Cardiac muscle cell (in vitro differentiated cells and primary cell): ENCODE measurements at places on chromosomes 1 and 21. TPM values are rescaled to one million over a fixed set of nuclear protein-coding genes. Genes with fewer than 3 reads are reported as not detected.

Gene CCDC24
- polyA plus RNA-seq: 27.9 and 29.7 TPM in 2 replicates

DNA sequence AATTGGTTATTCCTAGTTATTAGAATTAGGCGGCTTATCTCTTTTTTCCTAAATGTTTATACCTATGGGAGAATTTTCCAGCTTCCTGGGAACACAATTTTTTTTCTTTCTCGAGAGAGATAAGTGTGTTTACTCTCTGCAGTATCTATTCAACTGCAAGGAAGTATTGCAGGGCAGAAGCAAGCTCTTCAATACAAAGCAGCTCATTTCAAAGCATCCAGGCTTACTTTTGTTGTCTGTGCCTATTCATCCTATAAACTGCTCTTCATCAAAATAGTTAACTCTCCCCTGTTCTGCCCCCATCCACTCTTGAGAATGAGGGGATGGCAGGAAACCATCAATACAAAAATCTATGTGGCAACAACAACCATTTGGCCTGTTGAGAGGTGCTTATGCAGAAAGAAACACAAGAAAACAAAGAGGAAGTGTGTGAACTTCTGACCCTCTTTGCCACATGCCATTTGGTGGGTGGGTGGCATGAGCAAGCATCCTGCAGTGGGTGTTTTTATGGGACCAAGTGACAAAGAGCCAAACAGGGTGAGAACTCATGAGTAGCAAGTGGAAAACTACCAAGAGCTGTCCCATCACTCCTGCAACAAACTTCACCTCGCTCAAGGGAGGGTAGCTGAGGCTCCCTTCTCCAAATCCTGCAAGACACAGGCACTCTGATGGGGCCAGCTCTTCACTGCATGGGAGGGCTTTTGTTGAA, 50.6 kb upstream of the MRPS6 start:
- H3K36me3 ChIP-seq: no peaks in the 10 kb centered on the region
- H3K4me1 ChIP-seq: peaks cover 26% of the 10 kb centered on the region
- no peak overlapping the region for H3K4me3 ChIP-seq
- H3K27me3 ChIP-seq: no peaks in the 10 kb centered on the region
- H3K27ac ChIP-seq: peak overlapping the region; percentile 75

Gene SLC26A9
- polyA plus RNA-seq: 2.8 and 4.0 TPM in 2 replicates

Gene ORC1
- 3.4 and 4.6 TPM in 2 replicates for polyA plus RNA-seq

- no peak overlapping the region for H3K4me3 ChIP-seq
- H3K4me1 ChIP-seq: peaks cover 25% of the 10 kb centered on the region
- no peaks in the 10 kb centered on the region for H3K36me3 ChIP-seq
- no peaks in the 10 kb centered on the region for H3K27me3 ChIP-seq
Measured at GRCh38 chr1:165896277-165896676, 68.9 kb downstream of the UCK2 start.

- no peaks in the 10 kb centered on the region for H3K27me3 ChIP-seq
- H3K27ac ChIP-seq: no peak overlapping the region
- peaks cover 5% of the 10 kb centered on the region for H3K36me3 ChIP-seq
- DNase-seq: no peak
- H3K4me3 ChIP-seq: no peak overlapping the region
- H3K4me1 ChIP-seq: peaks cover 11% of the 10 kb centered on the region
Measured at GRCh38 chr1:183936791-183937190, 100.7 kb downstream of the COLGALT2 start.

GRCh38 chr1:47725511-47725991, 271.6 kb downstream of the TRABD2B start:
- H3K27ac ChIP-seq: no peak overlapping the region
- H3K4me3 ChIP-seq: peak overlapping the region; percentile 1
- peaks cover 3% of the 10 kb centered on the region for H3K4me1 ChIP-seq
- H3K27me3 ChIP-seq: peaks cover 83% of the 10 kb centered on the region
- no peaks in the 10 kb centered on the region for H3K36me3 ChIP-seq

Gene KLHDC9
- polyA plus RNA-seq: 41.2 and 48.7 TPM in 2 replicates

GRCh38 chr1:198903203-198903602, 264.4 kb downstream of the PTPRC start:
- no peaks in the 10 kb centered on the region for H3K36me3 ChIP-seq
- no peaks in the 10 kb centered on the region for H3K4me1 ChIP-seq
- no peak overlapping the region for H3K4me3 ChIP-seq
- H3K27ac ChIP-seq: no peak overlapping the region

GRCh38 chr1:167862432-167863076, 51.4 kb downstream of the ADCY10 start:
- no peak overlapping the region for H3K4me3 ChIP-seq
- no peaks in the 10 kb centered on the region for H3K36me3 ChIP-seq
- H3K27me3 ChIP-seq: no peaks in the 10 kb centered on the region
- no peak for DNase-seq
- no peaks in the 10 kb centered on the region for H3K4me1 ChIP-seq
- no peak overlapping the region for H3K27ac ChIP-seq

- peaks cover 14% of the 10 kb centered on the region for H3K4me1 ChIP-seq
- no peaks in the 10 kb centered on the region for H3K27me3 ChIP-seq
- H3K36me3 ChIP-seq: no peaks in the 10 kb centered on the region
- no peak overlapping the region for H3K27ac ChIP-seq
- no peak overlapping the region for H3K4me3 ChIP-seq
- DNase-seq: no peak
Measured at GRCh38 chr1:31976401-31976800, 37.3 kb upstream of the KHDRBS1 start.

DNA sequence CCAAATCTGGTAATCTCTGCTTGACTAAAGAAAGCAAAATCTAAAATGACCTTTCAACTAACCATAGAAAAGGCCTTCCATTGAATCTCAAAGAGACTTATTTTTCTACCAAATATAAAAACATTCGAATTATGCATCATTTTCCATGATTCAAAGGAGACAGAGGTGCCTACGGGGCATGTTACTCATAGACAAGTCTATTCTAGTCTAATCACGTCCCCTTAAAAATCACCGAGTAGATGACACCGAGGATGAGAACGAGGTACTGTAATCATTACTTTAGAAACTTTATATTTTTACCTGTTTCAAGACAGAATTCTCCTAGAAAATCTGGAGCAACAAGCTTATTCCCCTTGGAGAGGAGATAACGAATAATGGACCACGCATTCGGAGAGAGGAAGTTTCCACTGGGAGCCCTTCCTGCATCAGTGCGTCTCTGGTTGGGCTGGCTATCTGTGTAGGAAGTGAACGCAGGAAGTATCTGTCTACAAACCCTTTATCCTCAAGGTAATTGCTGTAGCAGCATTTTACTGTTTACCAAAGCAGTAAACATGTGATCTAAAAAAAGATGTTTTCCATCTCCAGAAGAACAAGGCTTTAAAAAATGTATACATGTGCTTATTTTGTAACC, 9.5 kb downstream of the ERG start:
- no peaks in the 10 kb centered on the region for H3K36me3 ChIP-seq
- DNase-seq: no peak
- no peak overlapping the region for H3K27ac ChIP-seq
- peaks cover 13% of the 10 kb centered on the region for H3K4me1 ChIP-seq
- H3K27me3 ChIP-seq: no peaks in the 10 kb centered on the region

Gene MTR
- polyA plus RNA-seq: 23.9 and 45.9 TPM in 2 replicates

GRCh38 chr1:28779751-28780408, 32.1 kb upstream of the OPRD1 start:
- no peaks in the 10 kb centered on the region for H3K27me3 ChIP-seq
- H3K36me3 ChIP-seq: no peaks in the 10 kb centered on the region
- no peak overlapping the region for H3K4me3 ChIP-seq
- no peak for DNase-seq

- DNase-seq: no peak
- H3K36me3 ChIP-seq: no peaks in the 10 kb centered on the region
- H3K4me3 ChIP-seq: no peak overlapping the region
- no peaks in the 10 kb centered on the region for H3K27me3 ChIP-seq
Measured at GRCh38 chr1:4170548-4171340, 270.7 kb upstream of the C1orf174 start.

- H3K27me3 ChIP-seq: no peaks in the 10 kb centered on the region
- H3K4me1 ChIP-seq: peaks cover 6% of the 10 kb centered on the region
- H3K4me3 ChIP-seq: no peak overlapping the region
Measured at GRCh38 chr1:174996476-174996875, 3.3 kb upstream of the CACYBP start.

GRCh38 chr1:201026234-201026633, 2.7 kb upstream of the KIF21B start:
- H3K4me1 ChIP-seq: peaks cover 7% of the 10 kb centered on the region
- H3K4me3 ChIP-seq: no peak overlapping the region

Gene RGS16
- 0.93 and 2.0 TPM in 2 replicates for polyA plus RNA-seq

Gene SLC45A1
- 0.34 and 0.79 TPM in 2 replicates for polyA plus RNA-seq

GRCh38 chr1:171611306-171611705, 10.7 kb upstream of the MYOCOS start:
- H3K4me3 ChIP-seq: no peak overlapping the region
- H3K27ac ChIP-seq: no peak overlapping the region
- DNase-seq: no peak

DNA sequence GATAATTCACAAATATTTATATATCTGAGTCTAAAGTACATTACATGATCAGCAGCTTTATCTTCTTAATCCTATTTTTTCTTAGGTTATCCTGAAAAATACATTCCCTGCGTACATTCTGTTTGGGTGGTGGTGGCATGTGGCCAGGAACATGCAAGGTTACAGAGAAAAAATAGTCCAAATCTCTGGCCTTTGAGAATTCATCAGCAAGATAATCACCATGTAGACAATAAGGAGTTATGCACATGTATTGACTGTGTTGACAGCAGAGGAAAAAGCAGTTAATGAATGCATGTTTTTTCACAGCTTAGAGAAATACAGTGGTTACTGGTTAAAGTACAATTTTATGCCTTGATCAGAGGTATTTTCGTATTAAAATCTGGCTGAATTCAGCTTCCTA, 49.0 kb downstream of the ABCA4 start:
- H3K27ac ChIP-seq: no peak overlapping the region
- DNase-seq: peak; percentile 58
- H3K4me1 ChIP-seq: no peaks in the 10 kb centered on the region
- H3K27me3 ChIP-seq: no peaks in the 10 kb centered on the region

DNA sequence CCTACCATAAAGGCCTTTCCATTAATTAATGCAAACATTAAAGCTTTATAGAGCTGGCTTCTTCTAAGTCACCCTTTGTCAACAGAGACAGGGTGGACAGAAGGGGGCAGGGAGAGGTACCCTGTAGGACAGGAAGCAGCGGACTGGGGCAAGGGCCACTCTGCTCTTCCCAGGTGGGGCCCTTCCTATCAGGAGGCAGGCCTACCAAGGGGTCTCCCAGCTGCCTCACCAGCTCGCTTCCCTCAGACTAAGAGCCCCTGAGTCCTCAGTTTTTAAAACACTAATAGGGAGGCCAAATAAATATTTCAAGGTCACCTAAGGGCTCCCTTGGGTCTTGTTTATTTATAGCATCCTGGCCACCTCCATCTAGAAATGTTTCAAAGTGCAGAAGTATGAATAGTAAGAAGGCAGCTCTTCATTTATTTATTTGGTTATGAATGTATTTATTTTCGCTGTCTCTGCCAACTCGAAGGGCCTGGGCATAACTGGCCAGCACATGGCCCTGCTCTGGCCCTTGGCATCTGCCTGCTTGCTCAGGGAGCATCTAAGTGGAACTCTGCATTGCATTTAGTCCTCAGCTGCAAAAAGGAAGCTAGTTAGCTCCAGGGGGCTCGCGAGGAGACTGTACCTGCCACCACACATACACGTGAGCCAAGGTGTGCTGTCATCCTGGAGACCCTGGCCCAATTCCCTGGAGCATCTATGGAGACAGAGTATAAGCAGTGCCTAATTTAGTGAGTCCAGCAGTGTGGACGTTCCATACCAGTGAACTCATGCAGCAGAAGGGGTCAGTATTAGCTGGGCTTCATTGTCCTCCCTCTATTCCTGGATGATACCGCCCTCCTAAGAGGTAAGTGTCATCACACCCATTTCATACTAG, 395.1 kb upstream of the VAMP3 start:
- H3K4me3 ChIP-seq: no peak overlapping the region
- H3K4me1 ChIP-seq: peaks cover 30% of the 10 kb centered on the region
- H3K27ac ChIP-seq: no peak overlapping the region
- no peaks in the 10 kb centered on the region for H3K27me3 ChIP-seq
- H3K36me3 ChIP-seq: no peaks in the 10 kb centered on the region
- no peak for DNase-seq

Gene C1orf185
- polyA plus RNA-seq: not detected in 2 replicates

GRCh38 chr21:37800456-37801061, 115.7 kb downstream of the KCNJ6 start:
- no peaks in the 10 kb centered on the region for H3K4me1 ChIP-seq
- no peak overlapping the region for H3K27ac ChIP-seq
- H3K4me3 ChIP-seq: no peak overlapping the region
- H3K36me3 ChIP-seq: no peaks in the 10 kb centered on the region

DNA sequence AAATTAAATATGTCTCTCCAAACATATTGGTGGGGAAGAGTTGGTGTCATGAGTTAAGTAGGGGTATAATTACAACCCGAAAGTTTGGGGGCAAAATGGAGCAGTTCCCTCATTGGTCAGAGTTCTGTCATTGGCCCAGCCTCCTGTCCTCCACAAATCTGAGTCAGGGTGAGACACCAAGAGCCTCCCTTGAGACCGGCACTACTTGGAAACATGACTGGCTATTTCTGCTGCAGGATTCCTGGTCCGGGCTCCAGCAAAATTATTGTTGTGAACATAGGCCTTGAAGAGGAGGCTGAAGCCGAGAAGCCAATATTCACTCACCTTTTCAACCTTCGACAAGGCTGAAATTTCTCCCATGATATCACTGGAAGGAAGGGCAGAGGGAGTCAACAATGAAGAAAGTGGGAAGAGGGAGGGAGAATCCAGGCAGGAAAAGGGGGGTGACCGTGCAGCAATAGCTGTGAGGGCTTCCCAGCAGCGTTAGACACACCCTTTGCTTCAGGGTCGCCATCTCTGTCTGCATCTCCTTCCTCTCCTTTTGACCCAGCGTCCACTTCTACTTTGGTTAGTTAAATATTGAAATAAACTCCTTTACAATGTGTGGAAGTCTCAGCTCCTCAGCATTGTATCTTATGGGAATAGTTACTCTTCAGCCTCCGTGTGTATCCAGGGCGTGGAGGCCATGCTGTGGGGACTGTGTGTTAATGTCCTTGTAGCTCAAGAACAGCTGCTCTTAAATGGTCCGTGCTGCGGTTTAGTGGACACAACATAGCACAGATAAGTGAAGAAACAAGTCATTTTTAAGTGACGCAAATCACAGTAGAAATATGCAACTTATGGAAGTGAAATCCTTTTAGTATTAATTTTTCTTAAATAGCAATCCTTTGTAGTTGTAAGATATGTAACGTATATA, 307.4 kb downstream of the DISC1 start:
- no peak overlapping the region for H3K4me3 ChIP-seq
- H3K36me3 ChIP-seq: no peaks in the 10 kb centered on the region
- peaks cover 56% of the 10 kb centered on the region for H3K4me1 ChIP-seq
- peak; percentile 70 for DNase-seq
- H3K27me3 ChIP-seq: no peaks in the 10 kb centered on the region

GRCh38 chr1:28893403-28894102, 20.8 kb upstream of the EPB41 start:
- H3K4me1 ChIP-seq: peaks cover 9% of the 10 kb centered on the region
- H3K4me3 ChIP-seq: no peak overlapping the region
- H3K27ac ChIP-seq: no peak overlapping the region
- no peaks in the 10 kb centered on the region for H3K27me3 ChIP-seq

Gene ACTN2
- 785 and 814 TPM in 2 replicates for polyA plus RNA-seq

Gene UBL4B
- not detected in 2 replicates for polyA plus RNA-seq
